Hepatocyte (in vitro differentiated cells): ENCODE measurements at places on chromosomes 4 and X.
A peak's percentile ranks its signal among the peaks of the same experiment; 100 is the strongest.

DNA sequence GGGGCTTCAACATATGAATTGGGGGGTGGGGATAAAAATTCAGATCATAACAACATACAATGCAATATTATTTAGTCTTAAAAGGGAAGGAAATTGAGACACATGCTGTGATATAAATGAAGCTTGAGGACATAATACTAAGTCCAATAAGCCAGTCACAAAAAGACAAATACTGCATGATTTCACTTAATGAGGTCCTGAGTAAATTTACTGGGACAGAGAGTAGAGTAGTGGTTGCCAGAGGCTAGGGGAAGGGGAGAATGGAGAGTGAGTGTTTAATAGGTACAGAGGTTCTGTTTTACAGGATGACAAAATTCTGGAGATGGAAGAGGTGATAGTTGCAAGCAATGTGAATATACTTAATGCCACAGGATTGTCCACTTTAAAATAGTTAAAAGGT is 89.2 kb upstream of the RAPGEF2 start:
- no peak for DNase-seq

GRCh38 chr4:2792711-2793585 is at the start of gene SH3BP2:
SH3BP2 (plus strand) TSS chr4:2793085; CDS start chr4:2820618, 27,533 bp downstream.
- peak; percentile 88 for DNase-seq

DNA sequence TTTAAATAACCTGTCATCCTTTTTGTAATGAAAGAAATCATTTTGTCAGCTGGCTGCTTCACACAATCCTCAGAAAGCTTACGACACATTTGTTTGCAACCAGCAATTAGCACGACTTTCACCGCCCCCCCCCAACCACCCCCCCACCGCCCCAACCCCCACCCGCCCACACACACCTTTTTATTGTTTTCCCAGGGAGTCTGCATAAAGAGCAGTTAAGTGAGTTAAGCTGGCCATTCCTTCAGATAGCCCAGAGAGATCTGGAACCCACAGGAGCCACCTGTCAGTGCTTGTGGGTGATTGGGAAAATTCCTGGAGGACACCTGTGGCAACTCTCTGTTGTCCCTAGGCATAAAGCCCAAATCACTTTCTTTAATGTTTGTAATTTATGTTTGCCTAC is 175.7 kb upstream of the FMR1 start:
- no peak for DNase-seq

DNA sequence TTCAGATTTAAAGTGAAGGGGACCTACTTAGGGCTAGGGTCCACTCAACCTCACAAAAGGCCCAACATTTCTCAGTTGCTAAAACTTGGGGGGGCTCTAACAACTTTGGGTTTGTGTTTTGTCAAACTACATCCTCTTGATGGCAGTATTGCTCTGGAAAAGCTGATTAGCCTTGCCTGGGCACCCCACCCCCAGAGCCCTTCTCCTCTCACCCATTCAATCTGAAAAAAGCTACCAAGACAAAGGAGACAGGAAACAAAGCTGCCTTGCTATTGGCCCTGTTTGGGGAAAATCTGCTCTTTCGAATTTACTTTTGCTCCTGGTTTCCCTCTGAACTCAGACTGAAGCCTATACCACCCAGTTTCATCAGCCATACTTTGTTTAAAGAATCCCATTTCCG is 195.2 kb upstream of the STK26 start:
- DNase-seq: no peak

DNA sequence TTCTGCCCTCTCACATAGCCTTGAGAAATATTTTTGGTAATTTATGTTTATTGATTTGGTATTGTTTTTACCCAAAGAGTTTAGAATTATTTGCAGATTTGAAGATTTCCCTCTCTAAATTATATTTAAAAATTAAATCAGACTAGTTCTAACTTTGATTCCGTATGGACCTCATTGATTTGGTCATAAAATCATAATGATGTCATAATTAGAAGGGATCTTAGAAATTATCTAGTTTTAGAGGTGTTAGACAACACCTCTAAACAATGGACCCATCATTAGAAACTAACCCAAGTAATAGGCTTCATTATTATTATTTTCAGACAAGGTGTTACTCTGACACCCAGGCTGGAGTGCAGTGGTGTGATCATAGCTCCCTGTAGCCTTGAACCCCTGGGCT is 24.1 kb downstream of the DLG3 start:
- DNase-seq: no peak

DNA sequence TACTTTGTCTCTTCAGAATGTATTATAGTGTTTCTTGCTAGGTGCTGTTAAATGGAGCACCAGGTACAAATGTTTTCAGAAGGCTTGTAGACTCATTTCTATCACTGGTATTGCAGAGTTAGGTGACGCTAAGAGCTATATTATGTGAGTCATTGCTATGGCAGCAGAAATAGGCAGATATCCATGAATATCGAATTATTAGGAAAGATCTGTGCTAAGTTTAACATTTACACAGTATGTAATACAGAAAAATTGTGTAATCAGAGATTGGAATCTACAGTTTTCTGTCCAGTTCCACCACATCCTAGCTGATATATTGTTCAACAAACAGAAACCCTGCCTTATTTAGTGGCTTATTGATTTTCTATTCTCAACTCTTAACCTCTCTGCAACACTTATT is 1025.5 kb downstream of the STIM2 start:
- DNase-seq: no peak

GRCh38 chr4:54215379-54216077 is 13.6 kb upstream of the PDGFRA start:
- no peak for DNase-seq

GRCh38 chrX:47661539-47661938 is 2.6 kb upstream of the UXT start:
- no peak for DNase-seq

DNA sequence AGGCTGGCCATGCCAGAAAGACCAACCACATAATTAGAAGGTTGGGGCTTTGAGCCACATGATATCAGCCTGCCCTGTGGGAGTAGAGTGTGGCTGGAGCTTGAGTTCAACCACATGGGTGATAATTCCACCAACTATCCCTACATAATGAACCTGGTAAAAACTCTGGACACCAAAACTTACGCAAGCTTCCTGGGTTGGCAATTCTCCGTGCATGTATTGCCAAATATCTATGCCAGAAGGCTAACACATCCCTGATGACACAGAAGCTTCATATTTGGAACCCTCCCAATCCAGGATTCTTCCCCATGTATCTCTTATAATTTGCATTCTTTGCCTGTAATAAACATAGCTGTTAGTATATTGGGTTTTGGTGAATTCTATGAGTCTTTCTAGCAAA is 68.2 kb downstream of the FUNDC1 start:
- no peak for DNase-seq

- no peak for DNase-seq
These were observed 66.0 kb upstream of the PLAC8 start for GRCh38 chr4:83180431-83180968.

DNA sequence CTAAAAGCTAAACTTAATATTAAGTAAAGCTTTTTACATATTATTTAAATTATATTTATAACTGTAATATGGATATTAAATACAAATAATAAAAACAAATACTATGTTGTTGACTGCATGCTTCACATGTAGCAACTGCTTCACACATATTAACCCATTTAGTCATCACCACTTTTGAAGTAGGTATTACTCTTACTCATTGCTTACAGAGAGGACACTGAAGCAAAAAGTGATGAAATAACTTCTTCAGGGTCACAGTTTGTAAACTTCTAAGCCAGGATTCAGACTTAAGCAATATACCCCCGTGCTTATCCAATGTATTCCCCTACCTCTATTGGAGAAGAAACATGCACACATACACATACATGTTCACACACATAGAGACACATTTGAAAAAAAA is 166.6 kb downstream of the DKK2 start:
- no peak for DNase-seq

DNA sequence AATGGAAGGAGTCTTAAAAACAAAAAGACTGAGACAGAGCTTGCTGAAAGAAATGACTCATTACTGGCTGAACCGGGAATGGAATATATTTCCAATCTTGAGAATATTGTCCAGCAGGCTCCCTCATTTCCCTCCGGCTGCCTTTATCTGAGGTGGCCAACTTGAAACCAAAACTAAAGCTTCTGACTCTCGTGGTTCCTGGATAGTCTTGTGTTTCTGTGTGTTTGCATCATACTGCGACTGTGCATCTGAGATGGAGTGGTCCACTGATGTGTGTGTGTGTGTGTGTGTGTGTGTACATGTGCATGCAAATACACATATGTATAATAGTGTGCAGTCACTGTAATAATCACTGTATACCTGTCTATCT is 145.6 kb upstream of the SCML1 start:
- DNase-seq: no peak

DNA sequence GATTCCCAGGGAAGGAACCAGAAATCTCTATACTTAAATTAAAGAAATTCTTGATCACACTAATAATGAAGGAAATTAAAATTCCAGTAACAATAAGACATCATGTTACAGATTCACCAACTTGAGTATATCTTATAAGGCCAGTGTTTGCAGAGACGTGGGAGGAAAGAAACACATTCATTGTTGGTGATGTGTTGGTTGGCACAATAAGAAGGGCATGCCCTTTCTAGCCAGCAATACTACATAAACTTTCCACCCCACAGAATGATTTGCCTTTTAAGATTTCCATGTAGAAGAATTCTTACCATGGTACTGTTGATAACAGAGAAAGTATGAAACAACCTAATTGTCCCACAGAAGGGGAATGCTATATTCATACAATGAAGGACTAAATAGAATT is 581.5 kb downstream of the STIM2 start:
- no peak for DNase-seq

DNA sequence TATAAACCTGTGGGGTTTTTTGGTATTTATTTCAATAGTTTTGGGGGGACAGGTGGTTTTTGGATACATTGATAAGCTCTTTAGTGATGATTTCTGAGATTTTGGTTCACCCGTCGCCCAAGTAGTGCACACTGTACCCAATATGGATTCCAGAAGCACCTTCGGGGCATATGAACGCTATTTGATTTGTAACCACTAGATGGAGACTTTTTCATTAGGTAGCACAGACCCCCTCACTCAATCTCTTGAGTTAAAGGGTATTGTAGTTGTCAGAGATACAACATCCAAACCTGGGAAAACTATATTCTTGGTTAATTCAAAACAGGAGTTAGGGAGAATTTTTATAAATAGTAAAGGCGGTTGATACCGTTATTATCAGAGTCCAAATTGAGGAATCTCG is 79.8 kb downstream of the SPANXN3 start:
- DNase-seq: peak; percentile 8

DNA sequence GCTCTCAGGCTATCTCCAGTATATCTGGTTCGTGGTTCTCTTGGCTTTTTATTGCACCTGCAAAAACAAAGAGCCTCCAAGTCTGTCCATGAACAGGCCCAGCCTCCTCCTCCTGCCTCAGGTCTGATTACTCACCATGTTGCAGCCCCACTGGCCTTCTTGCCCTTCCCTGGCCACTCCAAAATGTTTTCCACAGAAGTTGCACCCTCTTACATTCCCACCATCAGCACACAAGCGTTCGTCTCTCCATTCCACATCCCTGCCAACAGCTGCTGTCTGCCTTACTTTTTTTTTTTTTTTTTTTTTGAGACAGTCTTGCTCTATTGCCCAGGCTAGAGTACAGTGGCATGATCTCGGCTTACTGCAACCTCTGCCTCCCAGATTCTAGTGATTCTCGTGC is 86.7 kb downstream of the RFC1 start:
- no peak for DNase-seq

GRCh38 chrX:47030339-47030738 is 47.9 kb upstream of the RGN start:
- DNase-seq: peak; percentile 71

DNA sequence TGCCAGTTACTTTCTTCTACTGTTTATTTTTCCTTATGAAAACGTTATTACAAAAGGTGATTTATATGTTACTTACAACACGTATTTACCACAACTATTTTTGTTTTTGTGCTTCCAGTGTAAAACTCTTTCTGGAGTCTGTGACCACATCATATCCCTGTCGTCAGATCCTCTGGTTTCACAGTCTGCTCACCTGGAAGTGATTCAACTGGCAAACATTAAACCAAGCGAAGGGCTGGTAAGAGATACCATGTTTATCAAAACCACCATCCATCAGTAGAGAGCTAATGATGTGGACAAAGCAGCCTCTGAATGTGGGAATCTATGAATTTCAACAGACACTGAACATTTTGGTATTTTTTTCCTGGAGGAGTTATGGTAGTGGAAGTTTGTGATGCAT is 116.1 kb downstream of the CNKSR2 start:
- no peak for DNase-seq

GRCh38 chr4:126701756-126702155 is 931.0 kb upstream of the INTU start:
- no peak for DNase-seq

DNA sequence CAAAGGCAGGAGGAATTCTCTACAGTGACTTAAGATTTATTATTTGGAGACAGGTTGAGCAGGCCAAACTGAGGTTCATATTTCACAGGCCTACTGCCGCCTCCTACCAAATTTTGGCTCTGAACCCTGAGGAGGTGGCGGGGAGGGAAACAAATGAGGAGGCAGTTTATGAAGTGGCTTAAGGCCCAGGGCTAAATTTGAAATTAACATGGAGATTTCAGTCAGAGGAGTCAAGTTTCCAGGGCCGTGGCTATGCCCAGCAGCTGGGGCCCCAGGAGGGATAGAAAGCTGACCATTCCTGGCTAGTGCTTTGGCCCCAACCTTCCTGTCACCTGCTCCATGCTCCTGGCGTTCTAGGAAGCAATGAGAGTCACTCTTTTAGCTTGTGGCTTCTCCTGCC is 73.4 kb upstream of the ARHGAP36 start:
- no peak for DNase-seq

DNA sequence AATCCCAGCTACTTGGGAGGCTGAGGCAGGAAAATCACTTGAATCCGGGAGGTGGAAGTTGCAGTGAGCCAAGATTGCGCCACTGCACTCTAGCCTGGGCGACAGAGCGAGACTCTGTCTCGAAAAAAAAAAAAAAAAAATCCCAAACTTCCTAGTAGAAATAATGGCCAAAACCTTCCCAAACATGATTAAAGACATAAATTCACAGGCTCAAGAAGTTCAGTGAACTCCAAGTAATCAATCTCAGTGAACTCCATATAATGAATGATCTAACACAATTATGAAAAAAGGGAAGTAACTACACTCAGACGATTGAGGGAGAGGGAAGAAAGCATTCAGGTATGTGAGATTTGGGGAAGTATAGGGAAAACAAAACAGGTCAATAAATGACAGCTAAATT is 6.5 kb downstream of the FUNDC1 start:
- DNase-seq: no peak

GRCh38 chr4:185358514-185358913 is 37.2 kb downstream of the LRP2BP start:
- no peak for DNase-seq

DNA sequence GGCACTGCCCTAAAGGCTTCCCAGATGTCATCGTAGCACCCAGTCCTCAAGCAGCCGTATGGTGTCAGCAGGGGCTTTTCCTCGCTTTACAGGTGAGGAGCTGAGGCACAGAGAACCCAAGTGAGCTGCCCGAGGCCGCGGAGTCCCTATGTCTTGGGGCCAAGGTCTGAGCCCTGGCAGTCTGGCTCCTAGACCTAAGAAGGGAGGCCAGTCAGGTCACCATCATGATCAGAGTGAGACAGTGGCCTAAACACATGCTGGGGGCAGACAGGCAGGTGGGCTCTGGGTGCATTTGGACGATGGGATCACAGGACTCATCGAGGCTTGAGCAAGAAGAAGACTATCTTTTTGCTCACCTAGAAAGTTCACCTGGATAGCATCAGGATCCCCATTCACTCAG is 94.9 kb downstream of the WFS1 start:
- no peak for DNase-seq
